ENCODE measurements at places on chromosomes 4 and X. TPM values are rescaled to one million over a fixed set of nuclear protein-coding genes. Genes with fewer than 3 reads are reported as not detected.
A peak's percentile ranks its signal among the peaks of the same experiment; 100 is the strongest.

DNA sequence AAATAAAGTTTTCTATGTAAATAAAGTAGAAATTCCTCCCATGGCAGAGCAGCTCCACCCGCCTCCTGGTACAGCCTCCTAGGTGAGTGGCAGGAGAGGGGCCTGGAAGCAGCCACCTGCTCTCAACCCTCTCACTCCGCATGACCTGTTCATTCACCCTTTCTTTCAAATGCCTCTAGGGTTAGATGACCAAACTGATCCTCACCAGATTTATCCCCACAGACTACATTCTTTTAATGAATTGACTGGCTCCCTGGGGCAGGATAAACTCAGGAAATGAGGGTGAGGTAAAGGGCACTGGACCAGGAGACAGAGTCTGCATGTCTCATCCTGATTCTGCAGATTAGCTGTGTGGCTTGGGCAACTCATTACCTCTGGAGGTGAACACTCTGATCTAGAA lies 32.6 kb upstream of the NKX6-1 start:
- H3K27me3 ChIP-seq, result no peaks in the 10 kb centered on the region
- no peaks in the 10 kb centered on the region for H3K4me1 ChIP-seq
- H3K4me3 ChIP-seq, result no peak overlapping the region
- H3K36me3 ChIP-seq, result no peaks in the 10 kb centered on the region
- no peak for DNase-seq

ZNF280C gene
- total RNA-seq, result 6.1 TPM

GNL3L gene
- total RNA-seq, result 43.3 TPM

GRCh38 chr4:75995727-75996126 lies 5.0 kb upstream of the SDAD1 start:
- no peaks in the 10 kb centered on the region for H3K4me1 ChIP-seq
- H3K27ac ChIP-seq, result no peak overlapping the region
- H3K4me3 ChIP-seq, result no peak overlapping the region
- DNase-seq, result no peak
- H3K36me3 ChIP-seq, result no peaks in the 10 kb centered on the region
- peaks cover 2% of the 10 kb centered on the region for H3K27me3 ChIP-seq

ESX1 gene
- not detected for total RNA-seq

DNA sequence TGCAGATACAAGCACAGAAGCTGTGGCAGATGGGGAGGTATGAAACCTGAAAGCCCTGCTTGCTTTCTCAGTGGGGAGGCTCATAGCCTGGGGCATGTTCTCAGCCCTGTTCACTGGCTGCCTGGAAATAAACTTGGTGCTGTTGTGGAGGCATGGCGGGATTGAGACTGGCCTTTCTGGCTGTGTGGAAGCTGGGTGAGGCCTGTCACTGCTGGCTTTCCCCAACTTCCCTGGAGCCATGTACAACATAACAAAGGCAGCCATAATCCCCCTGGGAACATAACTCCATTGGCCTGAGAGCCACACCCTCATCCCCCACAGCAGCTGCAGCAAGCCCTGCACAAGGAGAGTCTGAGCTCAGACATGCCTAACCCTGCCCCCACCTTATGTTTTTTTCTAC lies 237.7 kb upstream of the TLL1 start:
- H3K36me3 ChIP-seq, result no peaks in the 10 kb centered on the region
- no peaks in the 10 kb centered on the region for H3K27me3 ChIP-seq
- H3K4me1 ChIP-seq, result no peaks in the 10 kb centered on the region

SMC1A gene
- 66.5 TPM for total RNA-seq

DNA sequence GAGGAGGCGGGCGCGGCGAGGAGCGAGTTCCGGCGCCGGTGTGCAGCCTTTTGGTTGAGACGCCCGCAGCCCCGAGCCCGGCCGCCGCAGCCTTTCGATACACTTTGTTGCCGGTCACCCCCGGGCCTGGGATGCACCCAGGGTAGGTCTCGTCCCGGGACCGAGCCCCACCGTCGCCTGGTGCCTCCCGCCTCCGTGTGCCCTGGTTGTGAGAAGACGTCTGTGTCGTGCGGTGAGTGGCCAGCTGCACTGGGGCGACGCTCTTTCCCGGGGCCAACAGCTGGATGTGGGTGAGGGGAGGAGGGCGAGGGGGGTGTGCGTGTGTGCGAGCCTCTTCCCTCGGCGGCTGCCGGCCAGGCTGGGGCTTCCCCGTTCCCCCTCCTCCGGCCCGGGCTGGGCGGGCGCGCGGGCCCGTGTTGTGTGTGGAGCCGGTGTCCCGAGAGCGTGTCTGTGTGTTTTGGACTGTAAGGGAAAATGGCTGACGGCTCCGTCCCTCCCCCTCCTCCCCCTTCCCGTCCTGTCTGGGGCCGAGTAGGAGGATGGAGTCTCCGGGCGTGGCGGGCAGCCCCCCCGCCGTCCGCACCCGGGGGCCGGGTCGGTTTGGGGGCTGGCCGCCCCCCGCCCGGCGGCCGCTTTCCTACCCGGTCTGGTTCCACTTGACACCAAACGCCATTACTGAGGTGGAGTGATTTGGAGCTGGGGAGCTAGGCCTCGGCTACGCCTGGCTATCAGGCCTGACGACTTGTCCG lies 807 bp downstream of the USP9X start:
- H3K4me1 ChIP-seq, result peaks cover 18% of the 10 kb centered on the region
- no peaks in the 10 kb centered on the region for H3K27me3 ChIP-seq
- H3K36me3 ChIP-seq, result no peaks in the 10 kb centered on the region
- DNase-seq, result peak; percentile 54
- H3K4me3 ChIP-seq, result peak overlapping the region; percentile 69

TMPRSS11B gene
- total RNA-seq, result not detected

GAGE2A gene
- total RNA-seq, result not detected

DNA sequence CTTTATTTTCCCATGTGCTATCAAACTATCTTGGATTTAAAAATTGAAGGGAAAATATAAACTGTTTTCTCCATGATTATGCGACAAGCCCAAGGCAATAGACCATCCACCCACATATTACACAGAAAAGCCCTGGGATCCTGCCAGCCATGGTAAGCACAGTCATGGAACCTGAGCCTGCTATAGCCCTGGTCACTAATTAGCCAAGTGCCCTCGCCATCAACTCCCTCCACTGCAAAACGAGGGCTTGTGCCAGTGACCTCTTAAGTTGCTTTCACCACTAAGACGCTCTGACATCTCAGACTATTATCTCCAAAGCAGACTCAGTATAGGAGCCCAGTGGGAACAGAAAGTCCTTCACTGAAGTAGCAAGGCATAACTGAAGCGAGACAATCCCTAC lies 69.2 kb downstream of the NLGN4X start:
- H3K27ac ChIP-seq, result no peak overlapping the region
- no peak overlapping the region for H3K4me3 ChIP-seq
- DNase-seq, result no peak
- H3K4me1 ChIP-seq, result no peaks in the 10 kb centered on the region

POU3F4 gene
- total RNA-seq, result not detected

DNA sequence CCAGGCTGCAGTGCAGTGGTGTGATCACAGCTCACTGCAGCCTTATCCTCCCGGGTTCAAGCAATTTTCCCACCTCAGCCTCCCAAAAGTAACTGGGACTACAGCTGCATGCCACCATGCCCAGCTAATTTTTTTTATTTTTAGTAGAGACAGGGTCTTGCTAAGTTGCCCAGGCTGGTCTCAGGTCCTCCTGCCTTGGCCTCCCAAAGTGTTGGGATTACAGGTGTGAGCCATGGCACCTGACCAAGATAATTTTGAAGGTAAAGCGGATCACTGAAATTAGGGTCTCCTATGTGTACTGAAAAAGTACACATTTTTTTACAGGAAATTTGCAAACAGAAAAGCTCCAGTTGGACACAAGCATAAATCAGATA lies 4.8 kb downstream of the SAT1 start:
- no peak overlapping the region for H3K4me3 ChIP-seq
- H3K4me1 ChIP-seq, result peaks cover 8% of the 10 kb centered on the region
- peaks cover 17% of the 10 kb centered on the region for H3K36me3 ChIP-seq
- DNase-seq, result no peak
- H3K27me3 ChIP-seq, result no peaks in the 10 kb centered on the region

TASL gene
- 1.8 TPM for total RNA-seq

- no peak overlapping the region for H3K27ac ChIP-seq
- H3K4me3 ChIP-seq, result no peak overlapping the region
- no peaks in the 10 kb centered on the region for H3K27me3 ChIP-seq
- no peaks in the 10 kb centered on the region for H3K4me1 ChIP-seq
Observed at GRCh38 chrX:16999275-16999674, 52.8 kb downstream of the REPS2 start.

SLC26A1 gene
- total RNA-seq, result 0.16 TPM

DNA sequence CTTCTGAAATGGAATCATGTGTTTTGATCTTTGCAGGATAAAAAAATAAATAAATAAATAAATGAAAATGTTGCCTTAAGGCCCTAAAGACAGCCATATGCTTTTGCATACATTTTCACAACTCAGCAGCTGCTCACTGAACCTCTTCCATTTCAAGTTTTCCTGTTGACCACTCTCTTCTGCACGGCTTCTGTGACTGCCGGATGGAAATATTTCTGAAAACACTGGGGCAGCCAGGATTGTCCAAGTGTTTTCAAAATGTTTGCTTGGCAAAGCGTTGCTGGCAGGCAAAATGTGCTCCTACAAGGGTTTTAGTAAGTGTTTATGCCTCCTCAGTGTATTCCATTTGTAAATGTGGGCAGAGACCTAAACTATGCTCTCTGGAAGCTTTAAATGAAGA lies 208.1 kb upstream of the IL1RAPL1 start:
- DNase-seq, result no peak
- H3K27me3 ChIP-seq, result no peaks in the 10 kb centered on the region
- H3K36me3 ChIP-seq, result no peaks in the 10 kb centered on the region
- H3K27ac ChIP-seq, result no peak overlapping the region
- H3K4me1 ChIP-seq, result no peaks in the 10 kb centered on the region
- no peak overlapping the region for H3K4me3 ChIP-seq

DNA sequence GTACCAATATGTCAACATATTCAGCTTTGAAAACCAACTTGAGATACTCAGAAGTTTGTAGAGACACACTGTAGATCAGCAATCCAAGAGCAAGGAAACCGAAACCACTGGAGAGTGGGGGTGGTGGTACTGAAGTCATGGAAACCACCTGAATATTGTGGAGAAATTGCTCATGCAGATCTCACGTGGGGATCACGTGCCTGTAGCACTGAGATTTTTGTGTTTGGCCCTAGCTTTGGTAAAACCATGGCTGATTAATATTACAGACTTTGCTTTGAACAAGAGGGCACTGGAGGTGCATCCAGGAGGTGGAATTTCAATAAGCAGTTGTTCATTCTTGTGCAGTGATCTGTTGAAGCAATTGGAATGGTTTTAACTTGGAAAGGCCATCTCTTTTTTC lies 47.2 kb downstream of the GBA3 start:
- no peaks in the 10 kb centered on the region for H3K36me3 ChIP-seq
- DNase-seq, result no peak
- no peaks in the 10 kb centered on the region for H3K27me3 ChIP-seq
- no peak overlapping the region for H3K27ac ChIP-seq
- no peaks in the 10 kb centered on the region for H3K4me1 ChIP-seq
- no peak overlapping the region for H3K4me3 ChIP-seq

- no peaks in the 10 kb centered on the region for H3K36me3 ChIP-seq
- no peak overlapping the region for H3K27ac ChIP-seq
- H3K4me3 ChIP-seq, result no peak overlapping the region
- no peaks in the 10 kb centered on the region for H3K4me1 ChIP-seq
- no peak for DNase-seq
- no peaks in the 10 kb centered on the region for H3K27me3 ChIP-seq
Observed at GRCh38 chr4:124322234-124323065, 390.1 kb downstream of the ANKRD50 start.

SOWAHD gene
- not detected for total RNA-seq

GRCh38 chr4:83009529-83009928 lies 1.1 kb downstream of the LIN54 start:
- H3K4me3 ChIP-seq, result no peak overlapping the region
- H3K27ac ChIP-seq, result peak overlapping the region; percentile 95
- no peak for DNase-seq
- H3K27me3 ChIP-seq, result no peaks in the 10 kb centered on the region

GRCh38 chr4:4603592-4603991 lies 61.7 kb upstream of the STX18 start:
- no peak for DNase-seq
- H3K36me3 ChIP-seq, result no peaks in the 10 kb centered on the region
- no peak overlapping the region for H3K4me3 ChIP-seq
- H3K27me3 ChIP-seq, result no peaks in the 10 kb centered on the region

SASH3 gene
- total RNA-seq, result 142 TPM

- H3K4me1 ChIP-seq, result no peaks in the 10 kb centered on the region
- no peaks in the 10 kb centered on the region for H3K36me3 ChIP-seq
- H3K4me3 ChIP-seq, result no peak overlapping the region
- no peak for DNase-seq
- no peaks in the 10 kb centered on the region for H3K27me3 ChIP-seq
Observed at GRCh38 chr4:183848805-183849204, 56.3 kb upstream of the STOX2 start.

DNA sequence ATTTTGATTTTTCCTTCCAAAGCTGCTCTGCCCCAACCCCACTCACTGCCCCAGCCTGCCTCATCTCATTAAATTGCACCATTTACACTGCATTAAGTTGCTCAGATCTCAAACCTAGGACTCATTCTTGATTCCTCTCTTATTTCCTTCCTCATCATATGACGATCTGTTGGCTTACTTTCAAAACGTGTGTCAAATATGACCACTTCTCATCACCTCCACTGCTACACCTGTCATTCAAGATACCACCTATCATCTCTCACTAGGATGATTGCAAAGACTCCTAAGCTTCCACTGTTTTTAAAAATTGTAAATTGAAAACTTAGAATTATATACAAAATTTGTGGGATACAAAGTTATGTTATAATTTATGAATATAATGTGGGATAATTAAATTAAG lies 147.1 kb downstream of the DCK start:
- no peaks in the 10 kb centered on the region for H3K27me3 ChIP-seq
- DNase-seq, result no peak
- no peak overlapping the region for H3K4me3 ChIP-seq
- no peak overlapping the region for H3K27ac ChIP-seq

MOB1B gene
- total RNA-seq, result 12.1 TPM

FAM53A gene
- 1.9 TPM for total RNA-seq

TECRL gene
- total RNA-seq, result not detected

DNA sequence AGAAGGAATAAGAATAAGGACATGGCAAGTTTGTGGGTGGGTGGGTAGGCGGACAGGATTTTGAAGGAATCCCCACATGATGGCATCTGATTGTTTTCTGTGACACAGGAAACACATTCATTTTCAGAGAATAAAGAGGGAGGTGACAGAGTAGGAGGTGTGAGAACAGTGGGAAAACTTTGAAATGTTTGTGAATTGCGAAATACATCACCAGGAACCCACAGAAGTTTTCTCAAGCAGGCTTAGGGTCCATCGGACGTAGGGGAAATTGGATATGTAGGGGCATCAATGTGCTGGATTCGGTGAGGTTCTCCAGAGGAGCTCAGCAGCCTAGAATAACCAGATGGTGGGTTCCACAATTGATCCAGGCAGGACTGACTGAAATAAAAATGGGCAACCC lies 171.6 kb downstream of the GLRA2 start:
- no peaks in the 10 kb centered on the region for H3K4me1 ChIP-seq
- H3K36me3 ChIP-seq, result no peaks in the 10 kb centered on the region
- DNase-seq, result no peak
- H3K27ac ChIP-seq, result no peak overlapping the region

GRCh38 chr4:123505095-123506010 lies 108.8 kb downstream of the SPRY1 start:
- peak overlapping the region; percentile 86 for H3K4me3 ChIP-seq
- DNase-seq, result peak; percentile 8
- H3K4me1 ChIP-seq, result peaks cover 5% of the 10 kb centered on the region
- H3K27me3 ChIP-seq, result peaks cover 16% of the 10 kb centered on the region
- H3K27ac ChIP-seq, result no peak overlapping the region

GRCh38 chr4:34939073-34939472 lies 1305.2 kb downstream of the ARAP2 start:
- no peaks in the 10 kb centered on the region for H3K36me3 ChIP-seq
- no peak overlapping the region for H3K4me3 ChIP-seq
- no peak for DNase-seq
- no peaks in the 10 kb centered on the region for H3K4me1 ChIP-seq
- no peaks in the 10 kb centered on the region for H3K27me3 ChIP-seq

SPINK2 gene
- 2.0 TPM for total RNA-seq

Data from T-cell (primary cell).